PC-3 (cell line): ENCODE measurements at places on chromosomes 3 and 15. TPM values are rescaled to one million over a fixed set of nuclear protein-coding genes. Genes with fewer than 3 reads are reported as not detected.

The SQOR gene
- 86.1 and 99.0 TPM in 2 replicates for total RNA-seq

The DENND4A gene
- total RNA-seq: 6.2 and 11.6 TPM in 2 replicates

The PLCD1 gene
- 16.9 and 18.5 TPM in 2 replicates for total RNA-seq

The IL17RD gene
- total RNA-seq: 3.1 and 3.7 TPM in 2 replicates

The SLC28A2 gene
- total RNA-seq: not detected in 2 replicates

The OIP5 gene
- total RNA-seq: 26.6 and 40.3 TPM in 2 replicates

The RPSA gene
- total RNA-seq: 2,286 and 2,722 TPM in 2 replicates
